ENCODE measurements at places on chromosomes 3 and 15.
A peak's percentile ranks its signal among the peaks of the same experiment; 100 is the strongest.

DNA sequence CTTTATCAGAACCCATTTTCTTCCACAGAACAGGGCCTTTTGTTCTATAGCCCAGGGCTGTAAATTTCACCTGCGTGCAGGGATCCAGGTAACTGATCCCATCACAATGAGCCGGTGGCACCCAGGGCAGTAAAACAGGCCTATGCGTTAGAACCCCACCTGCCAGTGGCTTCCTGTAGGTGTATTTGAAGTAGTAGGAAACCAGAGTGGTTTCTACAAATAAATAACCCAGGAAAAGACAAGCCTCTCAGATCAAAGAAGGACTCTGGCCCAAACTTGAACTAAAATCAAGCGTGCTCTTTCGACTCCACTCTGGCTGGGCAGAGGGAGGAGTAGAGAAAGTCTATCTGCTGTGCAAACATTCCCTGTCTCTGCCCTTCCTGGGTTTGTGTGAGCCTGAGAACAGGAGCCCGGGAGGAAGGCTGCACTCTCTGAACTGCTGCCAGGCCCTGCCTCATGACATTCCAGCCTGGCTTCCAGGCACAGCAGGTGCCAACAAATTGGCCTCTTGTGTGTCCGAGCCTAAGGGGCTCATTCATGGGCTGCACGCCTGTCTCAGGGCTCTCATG is 77.7 kb downstream of the CEMIP start:
- no peak for DNase-seq

- DNase-seq: peak; percentile 80
These were observed 3.9 kb upstream of the ACTL6A start for GRCh38 chr3:179558742-179559364.

DNA sequence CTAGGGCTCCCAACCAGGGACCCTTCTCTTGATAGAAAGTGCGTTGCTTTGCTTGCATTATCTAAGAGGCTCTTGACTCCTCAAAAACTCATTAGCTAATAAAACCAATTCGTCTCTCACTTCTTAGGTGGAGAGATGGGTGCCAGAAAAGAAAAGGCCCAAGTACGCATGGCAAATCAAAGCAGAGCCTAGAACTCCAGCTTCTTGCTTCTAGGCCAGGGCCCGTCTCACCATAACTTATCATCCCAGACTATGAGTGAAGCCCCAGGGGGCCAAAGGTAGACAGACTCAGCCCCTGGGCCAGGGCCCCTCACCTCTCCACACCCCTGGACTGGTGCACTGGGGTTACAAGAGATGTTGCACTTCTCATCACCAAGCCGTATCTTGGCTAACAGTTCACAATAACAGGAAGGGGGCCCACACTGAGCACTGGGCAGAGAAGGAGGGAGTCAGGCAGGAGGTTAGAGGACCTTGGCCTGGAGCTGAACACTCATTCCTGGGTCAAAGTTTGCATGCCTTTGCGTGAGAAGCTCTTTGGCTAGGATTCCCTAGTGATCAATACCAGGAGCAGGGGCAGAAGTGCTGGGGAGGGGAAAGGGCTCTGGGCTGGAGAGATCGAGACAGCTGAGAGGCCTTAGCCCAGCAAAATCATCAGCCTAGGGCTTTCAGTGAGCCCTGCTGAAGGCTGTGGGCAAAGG is 5.4 kb upstream of the CYP1A1 start:
- no peak for DNase-seq

- DNase-seq: no peak
These were observed 31.5 kb downstream of the MRPS11 start for GRCh38 chr15:88498996-88499395.

DNA sequence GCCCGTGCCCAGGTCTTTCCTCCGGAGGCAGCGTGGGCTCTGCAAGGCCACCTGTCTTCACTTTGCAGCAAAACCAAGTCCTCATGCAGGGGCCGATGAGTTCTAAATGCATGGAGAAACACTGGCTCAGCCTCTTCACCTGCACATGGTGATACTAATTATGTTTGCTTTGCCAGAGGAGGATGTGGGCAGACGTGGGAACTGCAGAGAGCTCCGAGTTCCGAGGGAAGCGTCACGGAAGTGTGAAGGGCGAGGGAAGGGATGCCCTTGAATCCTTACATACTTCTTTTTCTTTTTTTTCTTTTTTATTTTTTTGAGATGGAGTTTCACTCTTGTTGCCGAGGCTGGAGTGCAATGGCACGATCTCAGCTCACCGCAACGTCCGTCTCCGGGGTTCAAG is 74.8 kb downstream of the GABRG3 start:
- no peak for DNase-seq

- DNase-seq: no peak
These were observed 114.2 kb downstream of the KLF13 start for GRCh38 chr15:31440754-31441311.

GRCh38 chr3:13019243-13020095 is 53.8 kb downstream of the IQSEC1 start:
- DNase-seq: no peak

DNA sequence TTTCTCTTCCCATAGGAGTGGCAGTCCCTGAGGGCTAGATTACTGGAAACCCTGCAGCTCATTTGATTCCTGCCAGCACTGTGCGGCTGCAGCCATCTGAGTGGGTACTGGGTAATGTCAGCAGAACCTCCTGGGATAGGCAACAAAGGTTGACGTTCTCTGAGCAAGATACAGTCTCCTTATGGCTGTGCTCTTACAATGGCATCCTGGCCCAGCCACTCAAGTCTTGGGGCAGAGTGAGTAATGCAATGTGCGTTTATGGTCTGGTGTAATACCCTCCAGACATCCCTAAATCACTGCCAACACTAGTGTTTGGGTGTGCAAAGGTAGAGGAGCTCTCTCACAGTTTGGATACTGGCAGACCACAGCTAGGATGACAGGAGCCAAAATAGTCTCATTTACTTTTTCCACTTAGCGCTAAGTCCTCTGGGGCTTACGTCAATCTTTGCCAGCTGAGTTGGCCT is 775.8 kb downstream of the ZNF385D start:
- DNase-seq: no peak

DNA sequence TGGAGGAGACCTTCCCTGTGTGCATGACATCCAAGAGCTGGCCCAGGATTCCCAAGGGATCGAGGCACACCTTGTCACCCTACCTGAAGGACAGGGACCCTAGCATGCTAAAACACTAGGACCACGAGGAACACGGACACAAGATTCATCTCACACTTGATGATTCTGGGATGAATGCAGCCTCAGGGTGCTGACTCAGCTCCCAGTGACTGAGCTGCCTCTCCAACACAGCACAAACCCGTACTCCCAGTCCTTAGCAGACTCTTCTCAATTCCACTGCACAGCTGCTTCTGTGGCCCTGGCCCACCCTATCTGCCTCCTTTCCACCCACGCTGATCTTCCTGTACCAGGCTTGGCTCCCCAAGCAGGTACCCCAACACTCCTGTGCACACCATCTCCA is 9.1 kb upstream of the OXTR start:
- DNase-seq: no peak

DNA sequence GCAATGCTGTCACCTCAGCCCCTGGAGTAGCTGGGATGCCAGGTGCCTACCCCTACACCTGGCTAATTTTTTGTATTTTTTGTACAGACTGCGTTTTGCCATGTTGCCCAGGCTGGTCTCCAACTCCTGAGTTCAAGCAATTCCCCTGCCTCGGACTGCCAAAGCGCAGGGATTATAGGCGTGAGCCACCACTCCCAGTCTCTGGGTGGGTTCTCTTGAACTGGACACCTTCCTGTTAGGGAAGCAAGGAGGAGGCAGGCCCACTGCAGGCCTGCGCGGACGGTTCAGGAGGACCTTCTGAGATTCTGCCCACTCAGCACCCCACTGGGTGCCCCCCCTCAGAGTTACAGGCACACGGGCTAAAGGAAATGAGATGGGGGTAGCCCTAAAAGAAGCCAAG is 73.8 kb upstream of the HERC1 start:
- no peak for DNase-seq

GRCh38 chr3:187044206-187044605 is 95.1 kb downstream of the RPL39L start:
- DNase-seq: no peak

GRCh38 chr3:64140651-64141050 is 84.6 kb downstream of the PRICKLE2 start:
- no peak for DNase-seq

DNA sequence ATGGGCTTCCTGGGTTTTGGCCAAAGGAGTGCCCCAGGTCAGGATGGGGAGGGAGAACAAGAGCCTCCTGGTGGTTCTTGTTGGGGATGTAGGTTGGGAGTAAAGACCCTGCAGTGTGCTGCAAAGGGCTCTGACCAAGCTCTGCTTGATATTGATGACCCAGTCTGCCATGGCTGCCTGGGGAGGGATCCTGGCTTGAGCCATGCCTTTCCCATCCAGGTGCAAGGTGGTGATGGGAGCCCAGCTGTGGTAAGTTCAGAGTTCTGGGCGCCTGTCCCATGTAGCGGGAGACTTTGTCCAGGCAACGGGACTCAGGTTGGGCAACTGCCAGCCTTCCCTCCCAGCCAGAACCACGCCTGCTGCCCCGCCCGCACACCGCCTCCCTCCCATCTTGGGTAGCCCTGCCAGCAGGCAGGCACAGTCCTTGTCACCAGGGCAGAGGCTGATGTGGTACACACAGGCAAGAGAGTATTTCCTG is 2.6 kb downstream of the GNAI2 start:
- DNase-seq: no peak

GRCh38 chr3:106765342-106765741 is 611.9 kb upstream of the CCDC54 start:
- DNase-seq: peak; percentile 56

DNA sequence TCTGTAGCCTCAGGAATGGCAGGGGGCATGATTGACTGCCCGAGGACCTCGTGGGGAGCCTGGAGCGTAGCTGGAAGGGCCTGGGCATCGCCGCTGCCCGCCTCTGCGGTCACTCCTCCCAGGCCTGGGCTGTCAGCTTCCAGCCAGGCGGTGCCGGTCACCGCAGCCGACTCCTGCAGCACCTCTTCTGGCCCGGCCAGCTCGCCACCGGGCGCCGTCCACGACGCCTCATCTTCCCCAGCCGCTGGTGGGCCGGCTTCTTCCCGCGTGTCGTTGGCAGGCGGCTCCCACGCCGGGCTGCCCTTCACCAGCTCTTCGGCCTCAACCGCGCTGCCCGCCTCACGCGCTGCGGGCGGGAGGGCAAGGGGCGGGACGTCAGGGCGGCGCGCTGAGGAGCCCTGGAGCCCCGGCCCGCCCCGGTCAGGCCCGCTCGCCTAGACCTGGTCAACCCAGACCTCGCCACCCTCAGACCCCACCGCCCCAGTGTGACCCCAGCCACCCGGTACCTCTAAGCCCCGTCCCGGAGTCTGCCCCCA is 1.0 kb downstream of the CSPG5 start:
- no peak for DNase-seq

DNA sequence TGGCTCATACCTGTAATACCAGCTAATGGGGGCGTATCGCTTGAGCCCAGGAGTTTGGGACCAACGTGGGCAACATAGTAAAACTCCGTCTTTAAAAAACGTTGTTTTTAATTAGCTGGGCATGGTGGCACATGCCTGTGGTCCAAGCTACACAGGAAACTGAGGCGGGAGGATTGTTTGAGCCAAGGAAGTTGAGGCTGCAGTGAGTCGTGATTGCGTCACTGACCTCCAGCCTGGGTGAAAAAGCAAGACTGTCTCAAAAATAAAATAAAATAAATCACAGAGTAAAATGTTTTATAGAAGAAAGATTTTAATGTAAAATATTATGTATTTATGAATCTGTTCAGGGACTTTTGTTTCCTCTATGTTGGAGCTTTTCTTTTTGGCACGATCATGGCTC is 15.3 kb upstream of the STRIT1 start:
- no peak for DNase-seq

GRCh38 chr3:46709157-46709654 is 8.0 kb downstream of the TMIE start:
- DNase-seq: no peak

DNA sequence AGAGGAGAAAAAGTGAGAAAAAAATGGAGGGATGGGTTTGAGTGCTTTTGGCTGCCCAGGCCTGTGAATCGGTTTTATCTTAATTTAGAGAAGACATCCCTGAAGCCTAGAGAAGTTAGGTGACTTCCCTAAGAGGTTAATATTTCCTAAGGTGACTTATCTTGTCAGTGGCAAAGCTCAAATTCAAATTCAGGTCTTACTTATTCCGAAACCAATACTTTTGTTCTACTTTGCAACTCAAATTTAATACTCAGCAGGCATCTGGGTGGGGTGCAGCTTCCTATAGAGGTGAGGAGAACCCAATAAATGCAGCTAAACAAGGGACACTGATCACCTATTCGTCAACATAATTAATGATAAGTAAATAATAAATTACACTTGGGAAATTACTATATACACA is 54.9 kb upstream of the MYRIP start:
- no peak for DNase-seq

DNA sequence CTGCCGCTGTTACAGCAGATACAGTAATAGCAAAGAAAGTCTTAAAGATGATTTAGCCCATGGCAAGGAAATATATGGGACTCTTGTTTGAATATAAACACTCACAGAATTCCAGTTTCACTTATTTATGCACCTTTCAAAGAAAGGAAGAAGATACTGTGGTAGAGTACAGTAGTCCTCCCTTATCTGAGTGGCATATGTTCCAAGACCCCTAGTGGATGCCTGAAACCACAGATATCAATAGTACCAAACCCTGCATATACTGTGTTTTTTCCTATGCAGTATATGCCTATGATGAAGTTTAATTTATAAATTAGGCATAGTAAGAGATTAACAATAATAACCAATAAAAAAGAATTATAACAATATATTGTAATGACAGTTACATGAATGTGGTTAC is 8.2 kb downstream of the MAP2K1 start:
- DNase-seq: no peak

GRCh38 chr15:48646331-48646730 is 822 bp upstream of the FBN1 start:
- no peak for DNase-seq

GRCh38 chr15:88243895-88244787 is 12.4 kb downstream of the NTRK3 start:
- peak; percentile 71 for DNase-seq

DNA sequence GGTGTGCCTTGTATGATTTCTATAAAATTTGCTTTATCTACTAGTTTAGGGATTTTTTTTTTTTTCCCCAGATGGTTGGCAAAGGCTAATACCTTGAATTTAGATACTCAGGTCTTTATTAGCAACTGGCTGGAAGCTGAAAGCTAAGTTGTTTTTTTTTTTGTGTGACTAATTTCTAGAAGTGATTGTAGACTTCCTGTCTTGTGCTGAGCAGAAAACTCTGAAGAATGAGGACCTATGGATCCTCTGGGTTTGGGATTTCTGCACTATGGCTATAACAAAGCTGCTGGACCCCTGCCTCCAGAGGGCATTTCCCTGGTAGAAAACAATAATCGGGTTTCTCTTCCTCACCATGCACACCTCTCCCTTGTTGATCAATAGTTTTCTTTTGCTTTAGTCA is 10.0 kb downstream of the ARIH2 start:
- peak; percentile 54 for DNase-seq

DNA sequence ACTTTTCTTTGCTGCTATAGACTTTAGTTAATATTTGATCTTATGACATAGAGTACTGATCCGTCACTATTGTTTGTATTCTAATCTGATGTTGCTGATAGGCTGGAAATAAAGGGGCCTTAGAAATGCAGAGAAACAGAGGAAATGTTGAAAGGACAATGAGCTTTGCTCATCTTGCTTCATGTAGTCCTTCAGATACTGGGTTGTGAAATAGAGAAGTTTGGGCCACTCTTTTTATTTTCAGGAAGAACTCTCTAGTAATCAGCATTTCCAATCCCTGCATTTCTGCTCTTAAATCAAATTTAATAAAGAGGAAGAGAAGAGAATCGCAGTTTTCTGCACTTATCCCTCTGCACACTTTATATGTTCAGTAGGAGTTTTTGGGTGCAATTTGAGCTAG is 192.8 kb upstream of the THBS1 start:
- DNase-seq: no peak

All from COLO829 (cell line).